Stimulated activated CD8-positive, alpha-beta memory T cell treated with anti-CD3 and anti-CD28 coated beads, Interleukin-2, amount 100 ng/mL, for 1 hour (primary cell): ENCODE measurements at places on chromosomes 7 and 10.
A peak's percentile ranks its signal among the peaks of the same experiment; 100 is the strongest.

- DNase-seq, result no peak
Measured at GRCh38 chr10:82208726-82209125, 333.7 kb downstream of the NRG3 start.

- no peak for DNase-seq
Measured at GRCh38 chr7:152189061-152189460, 163.6 kb downstream of the GALNT11 start.

GRCh38 chr7:96648784-96649183 lies 60.9 kb downstream of the SEM1 start:
- DNase-seq, result no peak

DNA sequence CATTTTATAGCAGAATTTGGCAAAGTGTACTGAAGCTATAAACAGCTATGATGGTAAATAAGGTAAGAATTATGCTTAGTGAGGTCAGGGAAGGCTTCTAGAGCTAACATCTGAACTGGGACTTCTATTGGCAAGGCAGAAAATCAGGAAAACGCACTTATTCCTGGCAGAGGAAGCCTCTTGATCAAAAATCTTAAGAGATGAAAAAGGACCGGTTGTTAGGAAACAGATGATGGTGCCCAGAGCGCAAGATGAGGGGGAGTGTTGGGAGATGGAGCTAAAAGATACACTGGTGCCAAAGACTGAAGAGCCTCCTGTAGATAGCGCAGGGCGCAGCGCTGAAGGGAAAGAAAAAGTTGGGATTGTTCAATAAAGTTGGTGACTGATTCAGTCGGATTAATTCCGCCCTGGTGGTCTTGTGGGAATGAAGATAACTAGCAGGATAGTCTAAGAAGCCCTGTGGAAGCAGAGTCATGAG lies 550 bp upstream of the CALU start:
- DNase-seq, result no peak

- no peak for DNase-seq
Measured at GRCh38 chr7:128084896-128085608, 53.8 kb upstream of the LRRC4 start.

DNA sequence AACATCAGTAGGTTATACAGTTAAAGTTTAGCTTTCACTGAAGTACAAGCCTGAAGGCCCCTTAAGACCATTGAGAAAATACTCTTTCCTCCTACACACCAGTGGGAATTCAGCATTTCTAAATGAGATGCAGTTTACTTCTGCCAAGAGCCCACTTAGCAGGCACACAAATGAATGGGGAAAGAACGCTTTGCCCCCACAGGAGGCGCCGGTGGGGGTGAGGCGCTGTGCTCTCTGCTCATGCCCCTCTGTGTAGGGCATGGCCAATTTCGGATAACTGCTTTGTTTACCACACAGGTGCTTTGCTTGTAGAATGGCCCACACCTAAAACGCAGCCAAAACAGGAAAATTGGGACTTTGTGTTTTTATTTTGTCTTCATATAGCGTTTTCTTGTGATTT lies 15.9 kb upstream of the LAT2 start:
- DNase-seq, result no peak

GRCh38 chr10:118259288-118259906 lies 82.7 kb downstream of the FAM204A start:
- DNase-seq, result no peak

- no peak for DNase-seq
Measured at GRCh38 chr7:65966146-65966545, 15.9 kb downstream of the GUSB start.

DNA sequence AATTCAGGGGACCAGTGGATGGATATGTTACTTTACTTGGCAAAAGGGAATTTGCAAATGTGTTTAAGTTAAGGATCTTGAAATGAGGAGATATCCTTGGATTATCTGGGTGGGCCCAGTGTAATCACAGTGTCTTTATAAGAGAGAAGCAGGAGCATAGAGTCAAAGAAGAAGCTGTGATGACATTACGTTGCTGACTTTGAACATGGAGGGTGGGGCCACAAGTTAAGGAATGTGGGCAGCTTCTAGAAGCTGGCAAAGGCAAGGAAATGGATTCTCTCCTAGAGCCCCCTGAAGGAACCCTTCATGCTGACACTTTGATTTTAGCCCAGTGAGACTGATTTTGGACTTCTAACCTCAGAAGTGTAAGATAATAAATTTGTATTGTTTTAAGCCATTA lies 21.8 kb upstream of the SLC26A3 start:
- DNase-seq, result no peak

DNA sequence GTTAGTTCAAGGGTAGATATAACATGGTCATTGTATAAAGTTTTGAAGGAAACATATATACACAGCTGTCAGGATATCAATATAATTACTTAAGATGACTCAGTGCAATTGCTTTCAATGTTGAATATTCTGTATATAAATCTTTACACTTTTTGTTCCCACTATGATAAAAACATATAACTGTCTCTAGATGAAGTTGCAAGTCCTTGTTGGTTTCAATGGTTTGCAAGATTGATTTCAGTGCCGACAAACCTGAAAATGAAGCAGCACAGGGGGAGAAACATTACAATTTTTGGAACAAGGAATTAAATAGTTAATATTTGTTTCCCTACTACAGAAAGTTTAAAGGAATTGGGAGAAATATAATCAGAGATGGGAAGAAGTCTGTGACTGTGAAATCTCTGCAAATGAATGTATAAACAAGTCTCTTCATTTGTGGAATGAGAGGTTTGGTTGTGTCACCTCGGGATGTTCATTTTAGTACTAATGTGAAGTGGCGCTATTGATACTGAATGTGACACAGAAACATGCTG lies 54.1 kb downstream of the OR13A1 start:
- DNase-seq, result no peak

DNA sequence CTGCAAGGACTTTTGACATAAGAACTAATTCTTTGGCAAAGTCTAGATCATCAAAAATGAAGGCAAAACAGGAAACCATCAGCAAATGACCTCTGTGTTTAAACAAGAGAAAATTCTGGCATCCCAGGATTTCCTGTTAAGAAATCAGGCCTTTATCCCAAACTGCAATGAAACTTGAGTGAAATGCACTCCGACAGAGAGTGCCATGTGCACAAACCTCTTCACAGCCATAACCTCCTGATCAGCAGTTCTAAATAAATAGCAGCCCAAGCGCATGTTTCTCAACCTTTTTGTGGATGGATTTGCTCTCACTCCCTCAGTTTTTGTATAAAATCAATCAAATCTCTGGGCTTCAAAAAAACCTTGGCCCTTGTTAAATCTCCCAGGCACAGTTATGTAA lies 107.7 kb upstream of the EEPD1 start:
- no peak for DNase-seq

GRCh38 chr7:6320791-6321190 lies 48.4 kb upstream of the CYTH3 start:
- DNase-seq, result no peak

DNA sequence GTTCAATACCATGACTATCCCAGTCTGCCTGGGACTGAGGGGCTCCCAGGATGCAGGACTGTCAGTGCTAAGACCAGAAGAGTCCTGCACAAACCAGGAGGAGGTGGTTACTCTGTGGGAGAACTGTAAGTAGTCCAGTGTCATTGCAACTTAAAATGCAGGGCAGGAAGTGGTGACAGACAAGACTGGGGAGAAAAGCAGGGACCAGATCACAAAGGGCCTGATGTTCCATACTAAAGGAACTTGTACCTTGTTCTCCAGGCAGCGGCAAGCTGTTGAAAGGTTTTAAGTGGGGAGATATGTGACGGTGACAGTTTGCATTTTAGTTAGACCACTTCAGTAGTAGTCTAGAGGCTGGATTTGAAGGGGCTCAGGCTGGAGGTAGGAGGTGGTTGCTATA lies 65.8 kb upstream of the GLCCI1 start:
- DNase-seq, result no peak

- DNase-seq, result no peak
Measured at GRCh38 chr10:68501691-68502090, 25.6 kb downstream of the SLC25A16 start.

DNA sequence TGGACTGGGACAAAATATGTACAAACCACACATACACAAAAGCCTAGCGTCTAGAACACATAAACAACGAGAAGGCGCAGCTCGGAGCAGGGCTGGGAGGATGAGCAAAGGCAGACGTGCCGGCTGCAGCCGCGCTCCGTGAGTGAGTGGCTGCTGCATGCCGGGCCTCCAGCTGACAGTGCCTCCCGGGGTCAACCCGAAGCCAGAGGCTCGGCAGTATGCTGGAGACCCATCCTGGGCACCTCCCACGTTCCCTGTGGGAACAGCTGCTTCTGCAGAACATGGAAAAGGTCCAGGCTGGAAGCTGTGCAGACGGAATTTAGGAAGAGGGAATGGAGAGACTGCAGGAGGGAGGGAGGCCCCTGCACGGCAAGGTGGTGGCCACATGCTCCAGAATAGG lies 3.6 kb upstream of the GPR146 start:
- DNase-seq, result no peak

- no peak for DNase-seq
Measured at GRCh38 chr7:42494199-42494710, 257.2 kb upstream of the GLI3 start.

DNA sequence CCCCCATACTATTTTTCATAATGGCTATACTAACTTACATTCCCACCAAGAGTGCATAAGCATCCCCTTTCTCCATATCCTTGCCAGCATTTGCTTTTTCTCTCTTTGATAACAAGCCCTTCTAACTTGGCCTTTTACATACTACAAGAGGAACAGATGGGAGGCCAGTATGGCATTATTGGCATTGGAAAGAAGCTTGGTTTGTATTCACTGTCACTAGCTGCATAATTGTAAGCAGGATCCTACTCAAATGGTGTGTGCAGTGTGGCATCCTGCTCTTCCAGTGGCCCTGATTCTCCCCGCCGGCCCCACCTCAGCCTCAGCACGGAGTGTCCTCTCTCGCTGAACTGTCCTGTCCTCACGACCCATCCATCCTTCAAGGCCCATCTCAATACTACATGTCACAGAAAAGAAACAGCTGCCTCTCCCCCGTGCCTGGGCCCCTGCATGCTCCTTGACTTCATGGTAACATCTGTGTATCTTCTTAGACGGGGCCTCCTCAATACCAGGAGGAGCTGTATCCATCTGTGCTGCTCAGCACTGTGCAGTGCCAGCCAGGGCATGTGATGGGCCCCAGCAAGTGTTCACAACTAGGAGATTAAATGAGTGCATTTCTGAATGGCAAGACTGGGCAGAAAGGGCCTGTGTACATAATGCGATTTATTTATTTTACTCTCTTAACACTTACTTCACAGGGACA lies 205.2 kb downstream of the COBL start:
- DNase-seq, result no peak

DNA sequence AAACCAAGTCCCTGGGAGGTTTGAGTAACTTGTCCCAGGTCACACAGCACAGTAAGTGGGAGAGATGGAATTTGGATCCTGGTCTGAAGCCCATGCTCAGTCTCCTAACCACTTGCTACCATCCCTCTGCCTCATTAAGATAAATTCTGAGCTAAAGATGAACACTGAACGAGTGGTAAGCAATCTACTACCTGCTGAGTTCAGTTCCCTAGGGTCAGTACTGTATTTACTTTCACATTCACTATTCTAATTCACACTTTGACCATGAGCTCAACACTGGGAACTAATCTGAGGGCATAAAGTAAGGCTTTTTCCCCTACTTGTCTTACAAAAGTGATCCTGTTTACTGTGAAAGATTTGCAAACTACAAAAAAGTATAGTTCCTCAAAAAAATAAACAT lies 2.4 kb downstream of the UROS start:
- DNase-seq, result no peak

DNA sequence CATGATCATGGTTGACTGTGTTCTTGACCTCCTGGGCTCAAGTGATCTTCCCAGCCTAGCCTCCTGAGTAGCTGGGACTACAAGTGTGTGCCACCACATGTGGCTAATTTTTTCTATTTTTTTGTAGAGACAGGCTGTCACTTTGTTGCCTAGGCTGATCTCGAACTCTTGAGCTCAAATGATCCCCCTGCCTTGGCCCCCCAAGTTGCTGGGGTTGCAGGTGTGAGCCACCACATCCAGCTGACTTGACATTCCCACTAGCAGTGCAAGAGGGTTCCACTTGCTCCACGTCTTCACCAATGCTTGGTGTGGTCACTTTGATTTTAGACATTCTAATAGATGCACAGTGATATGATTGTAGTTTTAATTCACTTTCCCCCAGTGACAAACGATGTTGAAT lies 25.1 kb downstream of the CYP26A1 start:
- DNase-seq, result no peak

DNA sequence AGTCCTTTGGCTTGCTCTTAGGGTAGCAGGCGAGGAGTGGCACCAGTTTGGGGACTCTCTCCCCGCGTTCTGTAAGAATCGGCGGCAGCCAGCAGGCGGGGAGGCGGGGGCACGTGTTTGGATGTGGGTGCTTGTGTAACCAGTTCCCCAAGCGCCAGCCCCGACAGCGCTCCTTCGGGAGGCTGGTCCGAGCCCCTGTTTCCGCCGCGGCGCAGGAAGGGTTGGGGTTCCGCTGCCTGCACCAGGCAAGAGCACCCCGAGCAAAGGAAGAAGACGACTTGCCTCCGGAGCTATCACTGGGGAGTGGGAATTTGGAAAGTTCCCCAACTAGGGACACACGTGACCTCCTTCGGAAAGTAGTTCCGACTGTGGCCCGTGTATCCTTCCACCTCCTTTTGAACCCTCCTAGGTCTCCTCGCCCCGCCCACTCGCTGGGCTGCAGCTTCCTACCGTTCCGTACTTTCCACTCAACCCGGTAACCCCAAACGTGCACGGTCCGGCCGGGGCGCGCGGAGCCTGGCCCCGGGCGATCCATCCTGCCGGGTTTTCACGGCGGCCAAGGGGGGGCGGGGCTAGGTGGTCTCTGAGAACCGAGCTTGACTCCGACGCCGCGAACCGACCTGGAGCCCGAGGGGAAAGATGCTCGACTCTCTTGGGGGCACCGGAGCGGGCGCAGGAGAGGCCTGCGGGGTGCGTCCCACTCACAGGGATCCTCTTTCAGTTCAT lies 1.2 kb downstream of the KLLN start:
- DNase-seq, result peak; percentile 84

DNA sequence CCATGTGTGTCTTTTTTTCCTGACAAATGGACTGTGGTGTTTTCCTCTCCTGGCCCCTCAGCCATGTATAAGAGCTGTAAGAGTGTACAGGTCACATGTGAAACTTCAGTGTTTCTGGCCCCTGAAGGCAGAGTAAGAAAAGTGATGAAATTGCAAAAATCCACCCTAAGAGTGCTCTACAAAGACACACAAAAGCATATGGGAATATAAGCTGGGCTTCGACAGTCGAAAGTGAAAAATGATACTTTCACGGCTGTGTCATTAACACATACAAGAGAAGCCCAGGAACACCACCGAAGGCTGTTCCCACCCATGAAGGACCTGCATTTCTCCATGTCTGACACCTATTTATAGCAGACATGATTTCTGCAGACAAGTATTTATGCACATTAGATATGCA lies 192.2 kb downstream of the PARD3 start:
- no peak for DNase-seq

GRCh38 chr10:6501931-6502330 lies 78.1 kb downstream of the PRKCQ start:
- DNase-seq, result no peak

DNA sequence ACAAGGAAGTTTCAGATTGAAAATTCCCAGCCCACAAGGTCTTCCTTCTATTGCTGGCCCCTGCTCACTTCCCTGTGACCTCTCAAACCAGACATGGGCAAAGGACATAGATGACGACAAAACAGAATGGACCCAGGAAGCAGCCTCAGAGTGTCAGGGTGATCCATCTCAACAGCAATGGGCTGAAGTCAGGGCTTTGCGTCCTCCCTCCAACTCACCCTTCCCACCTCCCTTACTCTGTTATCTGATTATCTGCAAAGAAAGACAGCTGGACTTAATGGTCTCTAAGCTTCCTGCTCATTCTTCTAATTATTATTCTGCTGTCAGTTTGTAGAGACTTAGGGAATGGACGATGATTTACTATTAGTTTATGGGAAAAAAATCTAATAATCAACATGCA lies 115.9 kb downstream of the PIP4K2A start:
- DNase-seq, result no peak

- no peak for DNase-seq
Measured at GRCh38 chr7:87552351-87552900, 48.3 kb downstream of the ABCB1 start.
